Right ventricle myocardium superior (tissue), 1 donor: ENCODE measurements at places on chromosomes 16 and 17. TPM values are rescaled to one million over a fixed set of nuclear protein-coding genes. Genes with fewer than 3 reads are reported as not detected.

Gene ADAM11
- total RNA-seq: 18.5 TPM

Gene MARVELD3
- not detected for total RNA-seq

Gene ABCC12
- not detected for total RNA-seq

Gene EFNB3
- total RNA-seq: 0.13 TPM

- DNase-seq: no peak
Measured at GRCh38 chr17:66803474-66803951, 31.4 kb upstream of the CACNG5 start.

GRCh38 chr16:82236875-82237274, 66.9 kb upstream of the MPHOSPH6 start:
- DNase-seq: no peak

DNA sequence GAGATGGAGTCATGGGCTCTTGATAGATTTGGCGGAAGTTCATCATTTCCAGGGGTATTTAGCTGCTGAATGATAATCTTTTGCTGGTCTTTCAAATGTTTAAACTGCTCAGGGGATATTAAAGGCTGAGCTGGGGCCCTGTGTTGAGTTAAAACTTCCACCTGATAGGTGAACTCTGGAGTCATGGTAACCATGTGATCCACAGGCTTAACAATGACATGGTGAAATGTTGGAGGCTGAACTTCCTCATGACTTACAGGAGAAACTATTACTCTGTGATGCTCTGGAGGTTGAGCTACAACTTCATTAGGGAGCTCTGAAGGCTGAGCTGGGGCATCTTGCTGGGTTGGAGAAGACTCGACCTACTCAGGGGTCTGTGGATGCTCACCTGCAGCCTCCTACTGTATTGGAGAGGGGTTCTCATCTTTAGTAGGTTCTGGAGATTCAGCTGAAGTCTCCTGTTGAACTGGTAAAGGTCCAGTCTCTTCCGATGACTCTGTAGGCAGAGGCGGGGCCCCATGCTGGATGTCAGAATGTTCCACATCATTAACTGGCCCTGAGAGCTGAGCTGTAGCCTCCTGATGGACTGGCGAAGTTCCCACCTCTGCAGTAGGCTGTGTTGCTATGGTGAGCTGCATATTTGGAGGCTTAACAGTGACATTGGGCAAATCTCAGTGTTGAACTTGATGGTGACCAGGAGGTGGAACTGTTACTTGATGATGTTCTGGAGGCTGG, 24.2 kb downstream of the RDM1 start:
- DNase-seq: no peak

- no peak for DNase-seq
Measured at GRCh38 chr16:47916266-47916665, 239.5 kb downstream of the ABCC12 start.

DNA sequence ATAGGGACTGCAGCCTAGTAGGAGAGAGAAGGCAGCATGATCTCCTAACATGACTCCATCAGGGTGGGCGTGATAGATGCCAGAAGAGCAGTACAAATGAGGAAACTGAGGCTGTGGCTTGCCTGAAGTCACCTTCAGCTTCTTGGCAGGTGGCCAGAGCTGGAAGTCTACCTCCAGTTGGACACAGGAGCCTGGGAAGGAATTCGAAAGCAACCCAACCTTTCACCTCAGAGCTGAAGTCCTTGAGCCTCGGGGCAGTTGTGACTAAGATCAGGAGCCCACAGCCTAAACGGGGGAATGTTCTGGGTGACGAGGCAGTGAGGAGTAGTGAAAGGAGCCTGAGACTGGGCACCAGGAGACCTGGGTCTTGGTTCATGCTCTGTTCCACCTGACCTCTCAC, 9.4 kb upstream of the SLC52A1 start:
- no peak for DNase-seq

DNA sequence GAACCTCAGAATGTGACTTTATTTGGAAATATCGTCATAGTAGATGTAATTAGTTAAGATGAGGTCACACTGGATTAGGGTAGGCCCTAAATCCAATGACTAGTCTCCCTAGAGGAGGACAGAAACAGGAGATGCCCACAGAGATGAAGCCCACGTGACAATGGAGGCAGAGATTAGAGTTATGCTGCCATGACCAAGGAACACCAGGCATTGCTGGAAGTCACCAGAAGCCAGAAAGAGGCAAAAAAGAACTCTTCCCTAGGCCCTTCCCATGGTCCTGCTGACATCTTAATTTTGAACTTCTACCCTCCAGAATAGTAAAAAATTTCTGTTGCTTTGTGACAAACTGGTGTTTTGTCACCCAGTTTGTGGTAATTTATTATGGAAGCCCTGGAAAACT, 49.6 kb downstream of the IKZF3 start:
- DNase-seq: no peak

- no peak for DNase-seq
Measured at GRCh38 chr16:82201926-82202325, 31.9 kb upstream of the MPHOSPH6 start.

DNA sequence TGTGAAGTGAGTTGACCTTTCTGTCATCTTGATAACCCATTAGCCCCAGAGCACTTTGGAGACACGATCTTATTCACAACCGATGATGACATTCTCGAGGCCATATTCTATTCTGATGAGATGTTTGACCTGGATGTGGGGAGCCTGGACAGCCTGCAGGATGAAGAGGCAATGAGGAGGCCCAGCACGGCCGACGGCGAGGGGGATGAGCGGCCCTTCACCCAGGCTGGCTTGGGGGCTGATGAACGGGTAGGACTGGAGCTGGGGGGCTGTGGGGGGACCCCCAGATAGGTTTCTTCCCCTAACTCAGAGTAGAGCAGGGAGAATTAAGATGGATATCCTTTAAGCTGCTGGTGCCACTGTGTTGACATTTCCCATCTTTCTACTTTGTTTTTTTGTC, 201.7 kb downstream of the KATNIP start:
- DNase-seq: no peak

DNA sequence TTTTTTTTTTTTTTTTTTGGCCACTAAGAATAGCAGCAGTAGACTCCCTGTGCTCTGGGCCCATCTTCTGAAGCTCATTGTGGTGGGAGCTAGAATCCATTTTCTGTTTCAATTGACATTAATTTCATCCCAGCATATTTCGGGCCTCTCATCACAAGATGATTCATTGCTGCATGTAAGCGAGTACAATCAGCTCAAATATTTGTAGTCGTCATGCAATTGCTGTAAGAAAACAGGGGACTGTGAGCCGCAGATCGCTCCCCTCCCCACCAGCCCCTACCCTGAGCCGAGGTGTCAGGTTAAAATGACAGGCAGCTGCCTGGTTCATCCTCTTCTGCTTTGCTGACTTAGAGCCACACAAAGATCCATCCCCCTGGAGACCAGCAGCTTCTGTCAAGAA, 358.8 kb upstream of the CDH5 start:
- no peak for DNase-seq

GRCh38 chr17:6380915-6381438, 53.9 kb downstream of the AIPL1 start:
- DNase-seq: no peak

DNA sequence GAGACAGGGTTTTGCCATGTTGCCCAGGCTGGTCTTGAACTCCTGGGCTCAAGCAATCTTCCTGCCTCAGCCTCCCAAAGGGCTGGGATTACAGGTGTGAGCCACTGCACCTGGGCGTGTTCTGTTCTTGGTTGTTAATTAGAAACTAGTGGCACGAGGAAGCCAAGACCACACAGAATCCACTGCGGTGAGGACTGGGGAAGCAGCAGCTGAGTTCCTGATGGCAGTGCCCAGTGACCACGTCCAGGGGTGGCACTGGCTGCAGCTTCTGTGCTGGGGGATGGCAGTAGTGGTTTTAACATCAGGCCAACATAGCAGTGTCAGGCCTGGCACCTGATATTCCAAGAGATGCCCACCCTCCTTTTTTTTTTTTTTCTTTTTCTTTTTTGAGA, 39.7 kb upstream of the NDRG4 start:
- no peak for DNase-seq

DNA sequence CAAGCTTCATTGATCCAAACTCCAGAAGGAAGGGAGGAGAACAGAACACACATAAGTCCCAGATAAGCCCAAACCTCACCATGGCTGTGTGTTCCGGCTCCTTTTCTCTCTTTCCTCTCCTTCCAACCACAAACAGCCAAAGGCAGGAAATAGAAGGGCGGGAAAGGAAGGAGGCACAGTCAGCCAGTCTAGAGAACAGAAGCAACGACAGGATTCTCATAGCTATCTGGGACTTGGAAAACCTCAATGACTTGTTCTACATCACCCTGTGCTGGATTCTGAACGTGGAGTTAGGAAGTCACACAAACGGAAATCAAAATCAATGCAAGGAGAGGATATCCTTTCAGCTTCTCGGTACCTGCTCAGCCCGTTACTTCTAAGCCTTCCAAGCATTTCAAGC, 9.0 kb downstream of the CRK start:
- DNase-seq: no peak

DNA sequence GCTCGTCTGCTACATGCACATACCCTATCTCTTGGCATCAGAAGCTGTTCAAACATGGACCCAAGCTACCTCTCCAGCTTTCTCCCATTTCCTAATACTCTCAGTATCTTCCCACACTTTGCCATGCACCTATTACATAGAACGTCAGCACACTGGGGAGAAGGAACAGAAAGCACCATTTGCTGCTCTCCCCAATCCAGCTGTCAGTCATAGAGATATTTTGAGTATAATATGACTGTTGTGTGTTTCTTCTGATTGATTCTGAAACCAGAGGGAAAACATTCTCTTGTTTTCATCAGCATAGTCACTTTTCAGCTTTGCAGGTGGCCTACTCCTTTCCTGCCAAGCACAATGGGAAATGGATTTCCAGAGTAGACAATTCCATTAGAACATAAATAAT, 107.1 kb downstream of the ADAMTS18 start:
- DNase-seq: no peak

- no peak for DNase-seq
Measured at GRCh38 chr17:7688808-7689316, 585 bp downstream of the WRAP53 start.

DNA sequence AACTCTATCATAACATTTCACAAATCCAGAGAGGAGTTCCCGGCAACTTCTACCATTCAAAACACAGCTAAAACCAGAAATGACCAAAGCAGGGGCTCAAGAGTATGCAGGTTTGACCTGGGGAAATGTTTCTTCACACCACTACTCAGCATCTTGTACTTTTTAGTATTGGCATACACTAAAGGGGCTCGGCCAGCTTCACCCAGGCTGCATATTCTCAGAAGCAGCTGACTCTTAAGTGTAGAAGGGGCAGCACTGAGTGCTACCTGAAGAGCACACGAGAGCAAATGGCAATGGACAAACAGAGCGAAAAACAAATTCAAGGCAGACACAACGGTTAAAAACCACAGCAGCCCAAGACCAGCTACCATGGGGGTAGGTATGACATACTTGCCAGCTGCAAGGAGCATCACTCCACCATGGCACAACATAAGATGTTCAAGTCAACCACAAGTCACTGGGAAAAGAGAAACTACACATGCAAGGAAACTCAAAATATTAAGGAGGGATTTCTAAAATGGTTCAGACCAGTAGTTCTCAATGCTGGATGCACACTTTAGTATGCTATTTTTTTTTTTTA, 34.4 kb downstream of the N4BP1 start:
- no peak for DNase-seq

GRCh38 chr16:17585449-17586074, 114.8 kb upstream of the XYLT1 start:
- no peak for DNase-seq

GRCh38 chr16:75526032-75526790, 9.7 kb downstream of the CHST5 start:
- no peak for DNase-seq

DNA sequence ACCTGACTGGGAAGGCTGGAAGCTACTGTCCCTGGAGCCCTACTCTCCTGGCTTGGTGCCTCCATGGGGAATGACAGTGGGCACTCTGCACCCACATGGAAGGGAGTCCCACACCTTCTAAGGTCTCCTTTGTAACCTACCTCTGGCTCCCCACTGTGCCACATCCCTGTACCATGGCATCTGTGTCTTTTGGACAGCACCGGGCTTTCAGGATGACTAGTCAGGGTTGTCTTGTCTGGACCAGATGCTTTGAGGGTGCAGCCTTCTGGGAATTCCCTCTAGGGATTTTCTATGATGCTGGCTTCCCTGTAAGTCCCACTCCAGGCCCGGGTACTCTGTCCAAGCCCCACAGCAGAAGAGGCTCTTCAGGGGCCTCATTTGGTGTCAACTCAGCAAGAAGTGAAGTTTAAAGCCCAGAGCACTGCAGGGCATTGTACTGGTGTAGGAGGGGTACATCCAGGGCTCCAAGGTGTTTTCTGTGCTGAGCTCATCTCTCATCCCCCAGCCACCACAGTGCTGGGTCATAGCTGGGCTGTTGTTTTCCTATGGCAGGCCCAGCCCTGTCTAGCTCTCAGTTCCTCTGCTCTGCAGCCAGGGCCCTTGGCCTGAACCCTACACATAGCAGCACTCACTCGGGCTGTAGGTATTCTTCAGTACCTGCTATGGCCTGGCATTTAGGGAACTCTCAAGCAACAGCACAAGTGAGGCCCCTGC, 255.3 kb downstream of the CPPED1 start:
- DNase-seq: no peak

DNA sequence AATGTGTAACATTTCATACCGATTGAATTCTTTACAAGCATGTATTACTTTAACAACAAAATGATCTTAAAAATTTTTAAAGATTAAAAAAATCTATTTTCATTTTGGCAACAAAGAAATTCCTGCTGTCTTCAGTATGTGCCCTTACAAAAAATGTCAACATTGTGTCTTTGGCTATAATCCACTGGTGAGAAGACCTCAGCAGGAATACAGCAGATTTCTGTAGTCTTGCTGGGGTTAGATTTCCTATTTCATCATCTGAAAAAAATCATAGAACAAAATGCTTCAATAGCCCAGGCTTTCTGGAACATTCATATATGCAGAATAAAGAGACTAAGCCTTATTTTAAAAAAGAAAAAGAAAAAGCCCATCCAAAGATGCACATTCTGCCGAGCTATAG, 129.1 kb upstream of the CA10 start:
- DNase-seq: no peak

DNA sequence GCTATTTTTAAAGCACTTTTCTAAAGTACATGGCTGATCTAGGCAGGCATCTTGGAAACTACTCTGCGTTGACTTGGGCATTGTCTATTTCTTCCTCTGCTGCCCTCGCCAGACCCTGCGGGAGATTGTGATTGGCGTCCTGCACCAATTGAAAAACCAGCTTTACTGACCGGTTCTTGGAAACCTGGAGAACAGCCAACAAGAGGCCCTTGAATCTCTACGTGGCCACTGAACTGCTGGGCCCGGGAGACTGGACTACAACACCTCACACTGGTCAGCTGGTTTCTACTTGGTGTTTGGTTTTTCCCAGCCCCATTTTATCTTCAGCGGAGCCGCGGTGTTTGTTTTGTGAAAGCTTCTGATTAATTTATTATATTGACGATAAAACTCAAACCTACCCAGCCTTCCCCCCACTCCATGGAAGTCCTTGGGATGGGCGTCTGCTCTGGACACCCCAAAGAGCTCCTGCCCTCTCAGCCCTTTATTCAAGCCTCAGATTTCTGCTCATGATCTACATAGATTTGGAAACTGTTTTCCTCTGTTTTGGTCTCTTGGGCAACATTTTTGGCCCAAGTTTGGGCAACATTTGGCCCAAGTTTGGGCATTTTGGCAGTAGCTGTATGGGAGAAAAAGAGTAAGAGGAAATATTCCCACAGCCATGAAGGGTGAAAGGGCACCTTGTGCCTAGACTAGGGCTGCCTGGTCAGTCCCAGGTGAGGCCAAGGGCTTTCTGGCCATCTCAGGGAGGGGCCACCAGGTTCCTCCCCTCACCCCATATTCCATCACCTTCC, 4.7 kb downstream of the MLX start:
- peak; percentile 25 for DNase-seq

- DNase-seq: no peak
Measured at GRCh38 chr17:77325577-77326075, 184.9 kb downstream of the SEC14L1 start.
